ENCODE measurements at places on chromosomes 7 and 10.

DNA sequence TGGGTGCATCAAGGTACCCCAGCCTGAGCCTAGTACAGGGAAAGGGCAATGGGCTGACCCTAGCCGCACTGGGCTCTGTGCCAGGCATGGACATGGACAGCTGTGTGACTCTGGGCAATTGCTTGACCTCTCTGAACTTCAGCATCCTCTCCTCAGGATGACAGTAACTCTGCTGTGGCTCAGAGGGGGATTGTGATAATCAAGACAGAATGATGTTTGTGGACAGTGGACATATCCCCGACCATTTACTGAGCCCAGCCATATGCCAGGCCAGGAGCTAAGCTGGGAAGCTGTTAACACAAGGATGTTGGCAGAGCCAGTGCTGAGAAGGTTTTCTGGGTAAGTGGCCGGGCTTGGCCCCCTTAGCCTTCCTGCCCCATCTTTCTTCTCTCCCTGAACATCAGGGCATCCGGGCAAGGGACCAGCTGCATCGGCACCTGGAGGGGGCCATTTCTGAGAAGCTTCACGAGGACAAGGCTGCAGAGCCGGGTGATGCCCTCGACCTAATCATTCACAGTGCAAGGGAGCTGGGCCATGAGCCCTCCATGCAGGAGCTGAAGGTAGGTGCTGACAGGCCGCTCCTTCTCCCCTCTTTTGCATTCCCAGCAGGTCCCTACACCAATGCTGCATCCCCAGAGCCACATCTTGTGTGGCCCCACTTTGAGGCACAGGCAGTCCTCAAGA, 3.5 kb downstream of the CYP26C1 start:
- DNase-seq, result no peak

DNA sequence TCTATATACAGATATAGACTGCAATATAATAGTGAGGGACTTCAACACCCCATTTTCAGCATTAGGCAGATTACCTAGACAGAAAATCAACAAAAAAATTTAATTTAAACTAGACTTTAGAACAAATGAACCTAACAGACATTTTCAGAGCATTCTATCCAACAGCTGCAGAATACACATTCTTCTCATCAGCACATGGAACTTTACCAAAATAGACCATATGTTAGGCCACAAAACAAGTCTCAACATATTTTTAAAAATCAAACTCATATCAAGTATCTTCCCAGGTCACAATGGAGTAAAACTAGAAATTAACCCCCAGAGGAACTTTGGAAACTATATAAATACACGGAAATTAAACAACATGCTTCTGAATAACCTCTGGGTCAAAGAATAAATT, 169.6 kb downstream of the MTERF1 start:
- no peak for DNase-seq

- peak; percentile 87 for DNase-seq
These were observed 35.9 kb upstream of the SFTPD start for GRCh38 chr10:79984851-79985250.

GRCh38 chr7:4661871-4662270, 20.2 kb upstream of the FOXK1 start:
- no peak for DNase-seq

GRCh38 chr10:89351780-89352597, 24.2 kb downstream of the IFIT3 start:
- DNase-seq, result peak; percentile 94

DNA sequence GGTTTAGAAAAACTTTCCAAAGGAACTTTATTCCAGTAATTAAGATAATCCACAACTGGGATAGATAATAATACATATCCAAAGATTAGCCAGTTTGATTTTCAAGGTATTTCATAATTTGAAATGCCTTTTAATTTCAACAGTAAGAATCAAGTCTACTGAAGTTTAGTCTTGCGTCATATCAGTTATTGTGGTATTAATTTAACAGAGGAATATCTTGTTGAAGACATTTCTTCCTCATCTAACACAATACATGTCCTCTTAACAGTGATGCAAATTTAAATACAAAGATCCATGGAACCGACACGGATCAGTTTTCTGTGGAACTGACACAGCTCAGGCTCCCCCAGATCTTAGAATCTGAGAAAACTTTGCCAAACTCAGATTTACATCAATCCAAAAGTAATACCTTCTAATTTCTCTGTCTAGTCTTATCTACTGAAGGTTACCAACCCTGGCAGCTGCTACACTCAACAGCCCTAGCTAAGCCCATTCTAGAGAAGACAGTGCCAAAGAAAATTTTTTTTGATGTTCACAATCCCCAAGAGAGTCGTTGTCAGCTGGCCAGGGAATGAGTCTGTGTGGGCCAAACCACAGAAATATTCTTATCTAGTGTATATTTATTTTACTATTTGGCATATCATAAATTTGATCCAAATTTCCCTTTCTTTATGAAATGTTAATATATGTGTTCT, 365.2 kb upstream of the MEOX2 start:
- no peak for DNase-seq

GRCh38 chr7:31437250-31437865, 76.5 kb upstream of the ITPRID1 start:
- no peak for DNase-seq

DNA sequence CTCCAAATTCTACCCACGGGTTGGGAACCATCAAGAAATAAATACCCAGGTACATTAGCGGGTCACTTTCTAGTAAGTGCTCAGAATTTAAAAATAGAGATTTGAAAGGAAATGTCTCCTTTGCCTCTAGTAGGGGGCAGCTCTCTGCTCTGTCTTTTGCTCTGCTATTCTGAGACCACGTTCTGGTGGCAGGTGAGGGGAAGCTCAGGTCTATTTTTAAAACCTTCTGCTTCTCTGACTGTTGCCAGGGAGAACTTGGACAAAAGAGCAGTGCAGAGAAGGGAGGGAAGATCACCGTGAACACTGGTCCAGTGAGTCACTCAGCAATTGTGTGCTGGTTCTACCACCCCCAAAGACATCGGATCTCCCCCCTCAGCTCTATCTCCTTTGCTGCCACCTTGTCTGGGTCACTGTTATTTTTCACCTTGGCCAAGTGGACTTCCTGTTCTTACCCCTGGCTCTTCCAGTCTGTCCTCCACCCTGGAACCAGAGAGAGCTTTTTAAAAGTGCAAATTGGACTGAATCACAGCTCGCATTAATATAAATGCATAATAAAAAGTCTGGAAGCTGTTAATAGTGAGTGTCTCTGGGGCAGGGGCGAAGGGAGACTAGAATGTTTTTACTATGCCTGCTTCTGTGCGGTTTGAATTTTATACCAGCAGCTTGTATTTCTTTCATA, 72.4 kb upstream of the LOXL4 start:
- DNase-seq, result no peak

- no peak for DNase-seq
These were observed 322.8 kb downstream of the GLRX3 start for GRCh38 chr10:130459011-130459410.

GRCh38 chr10:87850742-87851205, 12.6 kb downstream of the KLLN start:
- DNase-seq, result peak; percentile 74

DNA sequence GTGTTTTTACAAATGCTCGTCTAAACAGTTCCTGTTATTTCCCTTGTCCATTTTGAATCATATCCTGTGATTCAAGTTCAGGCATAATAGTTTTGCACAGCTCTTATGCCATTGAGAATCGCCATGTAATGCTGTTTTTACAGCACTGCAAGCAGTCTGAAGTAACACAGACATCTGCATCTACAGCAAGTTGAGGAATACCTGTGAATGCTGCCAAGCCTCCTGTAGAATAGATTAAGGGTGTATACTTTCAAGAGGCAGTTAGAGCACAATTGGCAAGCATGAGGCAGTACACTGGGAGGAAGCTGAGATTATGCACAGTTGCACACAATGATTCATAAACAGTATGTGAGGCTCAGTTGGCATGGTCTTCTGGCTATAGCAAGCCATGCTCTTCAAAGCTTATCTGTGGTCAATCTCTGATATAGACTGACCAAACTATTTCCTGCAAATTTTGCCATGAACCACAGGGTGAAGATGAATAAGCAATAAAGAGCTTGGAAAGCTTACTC, 121.9 kb upstream of the AKR1E2 start:
- DNase-seq, result peak; percentile 90

DNA sequence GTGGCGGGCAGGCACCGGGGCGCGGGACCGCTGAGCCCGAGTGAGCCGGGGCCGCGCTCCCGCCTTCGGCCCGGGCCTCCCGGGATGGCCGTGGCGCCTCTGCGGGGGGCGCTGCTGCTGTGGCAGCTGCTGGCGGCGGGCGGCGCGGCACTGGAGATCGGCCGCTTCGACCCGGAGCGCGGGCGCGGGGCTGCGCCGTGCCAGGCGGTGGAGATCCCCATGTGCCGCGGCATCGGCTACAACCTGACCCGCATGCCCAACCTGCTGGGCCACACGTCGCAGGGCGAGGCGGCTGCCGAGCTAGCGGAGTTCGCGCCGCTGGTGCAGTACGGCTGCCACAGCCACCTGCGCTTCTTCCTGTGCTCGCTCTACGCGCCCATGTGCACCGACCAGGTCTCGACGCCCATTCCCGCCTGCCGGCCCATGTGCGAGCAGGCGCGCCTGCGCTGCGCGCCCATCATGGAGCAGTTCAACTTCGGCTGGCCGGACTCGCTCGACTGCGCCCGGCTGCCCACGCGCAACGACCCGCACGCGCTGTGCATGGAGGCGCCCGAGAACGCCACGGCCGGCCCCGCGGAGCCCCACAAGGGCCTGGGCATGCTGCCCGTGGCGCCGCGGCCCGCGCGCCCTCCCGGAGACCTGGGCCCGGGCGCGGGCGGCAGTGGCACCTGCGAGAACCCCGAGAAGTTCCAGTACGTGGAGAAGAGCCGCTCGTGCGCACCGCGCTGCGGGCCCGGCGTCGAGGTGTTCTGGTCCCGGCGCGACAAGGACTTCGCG, 534 bp downstream of the FZD9 start:
- no peak for DNase-seq

Measured in SW480 (cell line).